ENCODE measurements at places on chromosomes 13 and 19.

- DNase-seq: no peak
These were observed 3.4 kb upstream of the ZNF333 start for GRCh38 chr19:14686411-14686810.

DNA sequence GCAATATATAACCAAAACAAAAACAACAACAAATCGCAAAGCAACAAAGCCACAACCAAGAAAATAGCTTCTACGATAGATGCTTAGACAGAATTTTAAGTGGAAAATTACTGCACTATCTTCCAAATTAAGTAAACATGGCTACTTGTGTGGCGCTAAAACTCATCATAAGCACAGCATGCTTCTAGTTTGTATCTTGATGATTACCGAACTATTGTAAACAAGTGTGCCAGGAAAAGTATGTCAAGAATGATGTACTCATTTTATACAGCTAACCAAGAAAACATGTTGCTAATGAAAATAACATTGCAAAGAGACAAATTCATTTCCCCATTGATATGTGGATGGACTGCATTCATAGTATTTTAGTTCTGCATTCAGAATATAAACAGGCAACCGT, 271.9 kb upstream of the GPC6 start:
- no peak for DNase-seq

GRCh38 chr13:33644581-33645543, 173.1 kb upstream of the RFC3 start:
- DNase-seq: no peak

- no peak for DNase-seq
These were observed 112.7 kb upstream of the TSHZ3 start for GRCh38 chr19:31461814-31462539.

DNA sequence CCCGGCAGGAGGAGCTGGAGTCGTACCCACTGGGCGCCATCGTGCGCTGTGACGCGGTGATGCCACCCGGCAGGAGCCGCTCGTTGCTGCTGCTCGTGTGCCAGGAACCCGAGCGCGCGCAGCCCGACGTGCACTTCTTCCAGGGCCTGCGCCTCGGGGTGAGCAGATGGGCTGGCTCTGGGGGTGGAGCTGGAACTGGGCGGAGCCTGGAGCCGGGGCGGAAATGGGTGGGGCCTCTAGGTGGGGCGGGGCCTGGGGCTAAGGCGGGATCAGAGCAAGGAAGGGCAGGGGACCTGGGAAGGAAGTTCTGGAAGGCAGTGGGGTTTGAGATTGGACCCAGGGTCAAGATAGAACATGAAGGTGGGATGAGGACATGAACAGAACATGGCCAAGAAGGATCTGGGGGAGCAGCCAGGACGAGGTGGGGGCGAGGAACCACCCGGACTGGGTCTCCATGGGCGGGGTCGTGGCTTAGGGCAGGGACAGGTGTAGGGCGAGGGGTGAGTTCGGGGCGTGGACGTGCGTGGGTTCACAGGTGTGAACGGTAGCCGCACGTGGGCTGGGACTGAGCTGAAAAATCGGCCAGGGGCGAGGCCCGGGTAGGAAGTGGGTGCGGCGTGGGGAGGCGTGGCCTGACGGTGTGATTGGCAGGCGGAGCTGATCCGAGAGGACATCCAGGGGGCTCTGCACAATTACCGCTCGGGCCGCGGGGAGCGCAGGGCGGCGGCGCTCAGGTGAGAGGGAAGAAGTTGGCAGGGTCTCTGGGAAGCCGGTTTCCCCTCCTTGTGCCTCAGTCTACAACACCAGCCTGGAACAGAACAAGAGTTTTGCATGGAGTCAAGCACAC, 4.7 kb downstream of the EPS8L1 start:
- DNase-seq: peak; percentile 32

DNA sequence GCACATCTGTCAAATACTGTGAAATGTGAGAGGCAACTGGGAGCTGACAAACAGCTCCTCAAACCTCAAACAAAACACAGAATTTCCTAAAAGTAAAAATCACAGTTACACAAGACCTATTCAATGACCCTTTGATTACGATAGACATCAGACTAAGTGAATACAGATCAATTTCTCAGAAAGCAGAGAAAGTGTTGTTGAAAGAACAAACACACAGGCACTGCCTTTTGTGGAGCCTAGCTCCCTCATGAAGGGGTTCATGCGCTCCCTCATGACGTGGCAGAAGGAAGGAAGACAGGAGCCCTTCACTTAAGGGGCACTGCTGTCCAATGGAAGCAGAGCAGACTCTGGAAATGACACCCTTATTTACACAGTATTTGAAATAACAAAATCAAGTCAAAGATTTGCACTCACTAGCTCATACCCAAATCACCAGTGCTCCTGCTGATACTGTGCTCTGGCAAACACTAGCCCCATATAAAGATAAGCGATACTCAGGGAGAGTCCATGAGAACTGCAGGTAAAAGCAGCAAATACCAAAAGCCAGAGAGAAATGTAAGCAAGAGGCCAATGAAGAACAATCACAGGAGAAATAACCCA, 144.9 kb downstream of the KLF12 start:
- DNase-seq: no peak

GRCh38 chr13:24313439-24313838, 4.1 kb downstream of the C1QTNF9 start:
- no peak for DNase-seq

- no peak for DNase-seq
These were observed 3.4 kb downstream of the BSG start for GRCh38 chr19:575527-576506.

GRCh38 chr13:79090552-79091124, 315.4 kb downstream of the RBM26 start:
- no peak for DNase-seq

DNA sequence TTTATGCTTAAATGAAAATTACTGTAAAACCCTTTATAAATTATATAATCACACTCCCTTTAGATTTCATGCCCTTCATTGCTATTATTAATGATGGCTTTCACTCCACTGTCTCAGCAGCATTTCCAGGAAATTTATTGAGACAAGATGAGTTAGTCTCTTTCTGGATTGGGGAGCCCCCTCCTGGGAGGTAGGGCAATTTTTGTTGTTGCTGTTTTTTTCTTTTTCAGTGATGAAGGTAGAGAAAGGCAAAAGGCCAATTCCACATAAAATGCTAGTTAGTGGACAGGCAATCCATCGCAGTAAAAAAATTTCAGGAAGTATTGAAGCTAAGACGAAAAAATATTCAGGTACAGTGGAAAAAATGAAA, 80.2 kb downstream of the TEX26 start:
- no peak for DNase-seq

- DNase-seq: peak; percentile 63
These were observed 115.5 kb downstream of the CYSLTR2 start for GRCh38 chr13:48769107-48769704.

DNA sequence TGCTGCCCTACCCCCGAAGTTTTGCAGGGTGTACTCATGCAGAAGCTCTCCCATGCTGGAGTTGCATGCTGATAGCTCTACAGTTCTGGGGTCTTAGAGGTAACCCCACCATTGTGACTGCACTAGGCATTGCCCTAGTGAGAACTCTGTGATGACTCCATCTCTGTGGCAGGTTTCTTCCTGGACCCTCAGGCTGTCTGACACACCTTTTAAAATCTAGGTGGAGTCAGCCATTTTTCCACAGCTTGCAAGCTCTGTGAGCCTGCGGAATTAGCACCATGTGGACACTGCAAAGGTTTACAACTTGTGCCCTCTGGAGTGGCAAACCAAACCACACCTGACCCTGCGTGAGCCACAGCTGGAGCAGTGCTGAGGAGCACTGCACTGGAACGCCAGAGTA, 636.2 kb upstream of the SPRY2 start:
- no peak for DNase-seq

GRCh38 chr19:13812544-13812943, 17.3 kb downstream of the ZSWIM4 start:
- no peak for DNase-seq

DNA sequence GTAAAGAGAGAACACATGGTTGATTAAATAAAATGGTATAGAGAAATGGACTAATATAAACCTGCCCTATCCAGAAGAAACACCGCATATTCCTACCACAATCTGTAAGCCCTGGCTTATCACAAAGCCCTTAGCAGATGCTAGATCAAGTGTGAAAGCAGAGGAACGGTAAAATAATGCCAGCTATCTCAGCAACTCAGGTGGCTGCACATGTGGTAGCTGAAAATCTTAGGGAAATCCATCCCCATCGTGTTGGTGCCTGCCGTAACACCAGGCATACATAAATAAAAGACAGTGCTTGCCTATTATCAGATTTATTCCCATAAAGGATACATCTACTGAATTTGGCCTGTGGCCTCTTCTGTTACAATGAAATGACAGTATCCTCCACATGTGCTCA, 304.1 kb upstream of the MAB21L1 start:
- DNase-seq: no peak

DNA sequence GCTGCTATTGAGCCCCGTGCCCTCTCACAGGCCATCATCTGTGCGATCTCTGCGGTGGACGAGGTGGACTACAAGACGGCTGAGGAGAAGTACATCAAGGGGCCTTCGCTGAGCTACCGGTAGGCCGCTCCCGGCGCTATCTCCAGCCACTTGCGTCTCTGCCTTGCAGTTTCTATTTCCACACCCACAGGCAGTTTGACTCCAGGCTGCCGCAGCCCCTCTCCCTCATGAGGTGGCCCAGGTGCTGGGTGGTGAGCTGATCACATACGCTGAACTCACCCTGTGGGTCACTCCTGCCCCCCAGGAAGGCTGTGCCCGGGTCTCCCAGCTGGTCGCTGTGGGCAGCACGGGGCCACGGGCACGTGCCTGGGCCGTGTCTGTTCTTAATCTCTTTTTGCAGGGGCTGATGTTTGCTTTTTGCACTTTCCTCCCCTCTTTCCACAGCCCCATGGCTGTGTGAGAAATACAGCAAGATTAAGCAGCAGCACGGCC, 10.6 kb upstream of the NDUFS7 start:
- DNase-seq: no peak

GRCh38 chr13:50617134-50617721, 226.3 kb downstream of the DLEU7 start:
- DNase-seq: no peak

GRCh38 chr13:40776232-40776631, 5.2 kb upstream of the MRPS31 start:
- no peak for DNase-seq

- no peak for DNase-seq
These were observed 369.6 kb downstream of the DCT start for GRCh38 chr13:94109715-94110374.

GRCh38 chr19:1624458-1624857, 19.2 kb upstream of the UQCR11 start:
- no peak for DNase-seq

GRCh38 chr19:4200940-4201542, 18.6 kb downstream of the ANKRD24 start:
- no peak for DNase-seq

DNA sequence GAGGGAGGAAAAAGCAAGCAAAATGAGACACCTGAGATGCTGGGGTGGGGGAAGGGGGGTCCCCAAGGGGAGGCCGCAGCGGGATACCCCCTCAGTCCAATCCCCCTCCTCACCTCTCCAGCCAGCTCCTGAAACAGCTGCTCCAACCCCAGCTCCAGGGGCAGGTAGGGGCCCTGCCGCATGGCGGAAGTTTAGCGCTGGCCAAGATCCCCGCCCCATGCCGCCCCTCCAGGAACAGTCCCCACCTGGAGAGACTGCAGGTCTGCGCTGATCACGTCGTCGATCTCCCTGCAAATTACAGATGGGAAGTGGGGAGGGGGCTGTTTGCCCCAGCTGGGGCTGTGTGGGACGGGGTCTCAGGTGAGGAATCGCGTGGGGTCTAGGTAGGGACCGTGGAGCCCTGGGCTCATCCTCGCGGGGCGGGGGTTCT, 9.0 kb downstream of the CAPN12 start:
- DNase-seq: no peak

DNA sequence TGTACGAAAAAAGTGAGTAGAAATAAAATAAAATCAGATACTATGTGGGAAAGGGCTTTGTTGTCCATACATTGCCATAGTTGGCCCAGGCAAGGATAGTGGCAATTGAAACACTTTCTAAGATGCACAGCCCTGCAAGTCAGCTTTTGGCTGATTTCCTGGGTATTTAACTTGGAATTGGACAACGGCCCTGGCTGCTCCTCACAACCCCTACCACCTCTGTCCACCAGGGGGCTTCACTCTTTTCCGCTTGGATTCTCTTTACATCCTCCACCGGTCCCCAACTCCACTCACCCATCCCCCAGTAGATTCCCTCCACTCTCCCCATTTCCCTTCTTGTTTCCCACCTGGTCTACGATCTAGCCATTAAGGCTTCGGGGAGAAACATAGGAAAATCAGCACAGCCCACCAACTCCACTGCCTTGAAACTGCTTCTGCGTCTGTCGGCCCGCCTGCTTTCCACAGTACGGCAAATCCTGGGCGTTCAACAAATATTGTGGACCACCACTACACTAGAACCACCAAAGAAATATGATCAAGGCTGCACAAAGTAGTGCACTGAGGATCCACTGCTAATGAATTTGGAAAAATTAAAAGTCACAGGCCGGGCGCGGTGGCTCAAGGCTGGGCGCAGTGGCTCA, 48.6 kb upstream of the GTF3A start:
- DNase-seq: peak; percentile 19

DNA sequence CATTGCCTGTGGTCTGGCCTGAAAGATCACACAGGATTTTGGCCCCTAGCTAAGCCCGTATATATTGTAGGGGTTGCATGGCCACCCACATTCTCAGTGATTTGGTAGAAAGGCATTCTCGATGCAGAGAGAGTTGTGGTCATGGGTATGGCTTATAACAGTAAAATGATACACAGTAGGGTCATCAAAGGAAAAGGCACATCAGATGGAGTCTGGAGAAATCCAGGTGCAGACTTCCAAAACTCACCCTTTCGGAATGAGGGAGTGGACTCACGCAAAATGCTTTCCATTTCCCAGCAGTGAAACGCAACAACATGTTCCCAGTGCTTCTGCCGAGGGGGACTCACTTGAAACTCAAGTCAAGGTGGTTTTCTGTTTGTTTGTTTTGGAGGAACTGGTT, 802.5 kb upstream of the SLITRK1 start:
- DNase-seq: no peak

GRCh38 chr13:107457686-107458085, 757.6 kb downstream of the LIG4 start:
- no peak for DNase-seq

DNA sequence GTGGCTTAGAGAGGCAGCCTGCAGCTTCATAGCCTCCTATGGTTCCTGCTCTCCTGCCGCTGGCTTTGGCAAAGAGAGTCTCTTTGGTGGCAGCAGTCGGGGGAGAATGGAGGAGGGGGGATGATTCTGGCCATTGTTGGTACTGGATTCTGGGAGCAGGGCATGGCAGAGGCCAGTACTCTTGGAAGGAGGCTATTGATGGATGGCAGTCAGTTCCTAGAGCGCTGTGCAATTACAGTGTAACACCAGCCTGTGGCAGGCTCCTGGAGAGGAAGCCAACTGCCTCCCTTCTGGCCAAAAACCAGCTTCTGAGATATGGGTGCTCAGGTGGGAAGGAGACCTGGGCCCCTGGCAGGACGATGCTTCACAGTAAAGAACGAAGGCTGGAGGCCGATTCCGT, 47.9 kb upstream of the TMTC4 start:
- no peak for DNase-seq

GRCh38 chr19:34485831-34486230, 4.3 kb downstream of the WTIP start:
- no peak for DNase-seq

- no peak for DNase-seq
These were observed 68.8 kb downstream of the GNG7 start for GRCh38 chr19:2633693-2634075.
